ENCODE measurements at places on chromosomes 3 and 15.

GRCh38 chr3:90062631-90063200 is 955.3 kb downstream of the EPHA3 start:
- no peak for DNase-seq

- no peak for DNase-seq
These were observed 16.3 kb upstream of the CRTC3 start for GRCh38 chr15:90513448-90513847.

DNA sequence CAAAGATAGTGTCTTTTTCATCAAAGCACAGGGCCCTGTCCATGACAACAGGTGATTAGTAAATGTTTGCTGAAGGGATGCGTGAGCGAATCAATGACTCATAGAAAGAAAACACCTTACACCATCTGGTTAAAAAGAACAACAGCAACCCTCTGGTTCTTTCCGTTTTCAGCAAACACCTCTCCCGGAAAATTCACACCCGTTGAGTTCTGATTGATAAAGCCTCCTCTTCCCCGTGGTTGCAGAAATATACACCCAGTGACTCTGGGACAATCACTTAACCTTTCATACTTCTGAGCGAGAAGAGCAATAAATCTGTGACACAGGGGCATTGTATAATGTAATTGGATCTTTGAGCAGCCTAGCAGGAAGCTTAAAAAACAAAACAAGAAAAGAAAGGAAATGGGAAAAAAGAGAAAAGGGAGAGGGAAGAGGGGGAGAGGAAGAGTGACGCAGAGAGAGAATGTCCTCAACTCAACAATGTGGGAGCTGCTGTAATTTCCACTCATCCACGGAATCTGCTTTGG is 37.6 kb downstream of the ADAMTS9 start:
- no peak for DNase-seq

DNA sequence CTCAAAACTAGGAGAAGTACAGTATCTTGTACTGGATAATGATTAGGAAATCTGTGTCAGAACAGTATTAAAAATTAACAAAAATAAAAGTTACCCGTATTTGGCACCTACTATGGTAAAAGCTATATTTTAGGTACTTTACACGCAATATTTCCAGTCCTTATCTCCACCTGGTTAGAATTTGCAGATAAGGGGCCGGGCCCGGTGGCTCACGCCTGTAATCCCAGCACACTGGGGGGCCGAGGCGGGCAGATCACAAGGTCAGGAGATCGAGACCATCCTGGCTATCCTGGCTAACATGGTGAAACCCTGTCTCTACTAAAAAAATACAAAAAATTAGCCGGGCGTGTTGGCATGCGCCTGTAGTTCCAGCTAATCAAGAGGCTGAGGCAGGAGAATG is 28.4 kb downstream of the MKRN2OS start:
- no peak for DNase-seq

DNA sequence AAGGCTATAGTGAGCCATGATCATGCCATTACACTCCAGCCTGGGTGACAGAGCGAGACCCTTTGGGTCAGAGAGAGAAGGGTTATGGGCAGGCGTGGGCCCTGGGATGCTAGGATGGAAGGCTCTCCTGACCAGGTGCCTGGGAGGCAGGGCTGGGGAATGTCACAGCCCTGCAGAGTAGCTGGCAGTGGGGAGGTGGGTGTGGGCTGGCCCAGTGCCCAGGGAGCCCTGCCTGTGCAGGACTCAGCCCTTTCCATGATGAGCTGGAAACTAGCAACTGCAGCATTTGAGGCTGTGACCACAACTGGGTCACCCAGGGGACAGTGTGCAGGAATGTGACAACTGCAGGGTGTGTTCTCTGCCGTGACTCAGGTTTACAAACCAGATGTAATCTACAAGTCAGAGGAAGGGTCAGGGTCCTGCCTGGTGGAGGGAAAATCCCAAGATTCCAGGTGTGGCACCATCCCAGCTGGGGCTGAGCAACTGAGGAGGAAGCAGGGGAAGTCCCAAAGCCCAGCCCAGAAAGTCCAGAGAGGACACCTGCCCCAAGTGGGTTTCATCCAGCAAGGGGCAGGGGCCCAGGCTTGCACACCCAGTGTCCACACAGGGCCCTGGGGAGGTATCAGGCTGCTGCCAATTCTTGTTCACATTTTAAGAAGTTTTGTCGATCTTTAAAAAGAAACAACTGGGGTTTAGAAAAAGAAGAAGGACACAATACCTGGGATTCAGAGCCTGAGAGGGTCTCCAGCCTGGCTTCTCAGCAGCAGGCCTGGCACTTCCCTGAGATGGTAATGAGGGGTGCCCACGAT is 45.5 kb downstream of the SLC28A1 start:
- no peak for DNase-seq

DNA sequence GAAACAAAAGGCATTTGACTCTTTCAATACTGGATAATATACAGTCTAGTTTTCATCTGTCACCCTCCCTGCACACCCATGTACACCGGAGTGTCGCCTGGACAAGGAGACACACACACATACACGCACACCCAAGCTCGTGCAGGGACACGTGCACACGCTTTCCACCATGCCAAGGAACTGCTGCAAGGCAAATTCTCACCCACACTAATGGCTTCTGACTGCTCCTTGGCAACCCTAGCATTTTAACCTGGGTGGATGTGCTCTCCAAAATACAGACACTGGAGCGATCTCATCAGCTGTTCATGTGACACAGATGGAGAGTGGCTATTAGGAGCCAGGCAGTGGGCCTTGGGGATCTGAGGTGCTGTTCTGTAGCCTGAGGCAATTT is 61.6 kb downstream of the MEIS2 start:
- no peak for DNase-seq

DNA sequence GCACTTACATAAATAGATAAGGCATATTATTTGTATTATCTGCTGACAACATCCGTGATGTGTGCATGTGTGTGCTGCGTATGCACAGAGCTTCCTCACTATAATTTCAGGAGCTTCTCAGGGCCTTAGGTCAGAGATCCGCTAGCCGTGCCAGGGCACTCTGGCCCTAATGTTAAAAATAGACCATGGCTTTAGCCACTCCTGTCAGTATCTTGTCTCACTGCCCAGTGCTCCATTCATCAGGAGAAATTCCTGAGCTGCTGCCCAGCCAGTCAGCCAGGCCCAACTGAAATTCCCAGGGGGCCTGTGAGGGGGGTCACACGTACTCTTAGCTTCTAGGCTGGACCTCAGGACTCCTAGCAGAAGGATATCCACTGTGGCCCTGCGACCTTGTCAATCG is 70.0 kb upstream of the ABHD2 start:
- DNase-seq: no peak

DNA sequence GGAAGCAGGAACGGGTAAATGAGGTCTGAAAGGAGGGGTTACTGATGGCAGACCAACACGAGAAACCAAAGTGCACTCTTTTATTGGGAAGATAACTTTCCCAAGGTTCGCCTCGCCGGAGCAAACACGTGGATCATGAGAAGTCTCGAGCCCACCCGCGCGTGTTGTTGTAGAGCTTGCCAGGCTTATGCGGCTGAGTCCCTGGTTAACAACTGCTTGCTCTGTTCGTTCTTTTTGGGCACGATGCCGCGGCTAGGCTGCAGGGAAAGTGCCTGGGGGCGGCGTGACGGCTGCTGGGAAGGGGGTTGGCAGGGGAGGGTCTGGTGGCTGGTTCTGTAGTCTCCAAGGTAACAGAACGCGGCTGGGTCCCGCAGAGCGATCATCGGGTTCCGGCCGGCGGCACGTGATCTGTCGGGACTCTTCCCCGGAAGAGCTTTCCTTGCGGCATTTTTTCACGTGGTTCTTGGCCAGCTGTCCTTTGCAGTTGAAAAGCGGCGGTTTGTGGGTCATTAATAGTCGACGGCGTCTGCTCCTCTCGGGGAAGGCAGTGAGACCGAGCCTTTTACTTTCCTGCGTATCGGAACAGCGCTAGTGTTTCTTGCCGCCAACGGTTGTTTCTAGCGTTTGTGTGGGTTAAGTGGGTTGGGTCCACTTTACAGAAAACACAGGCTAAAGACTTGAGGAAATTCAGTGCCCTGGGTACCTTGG is 1.5 kb downstream of the MGA start:
- DNase-seq: peak; percentile 43

GRCh38 chr3:100047455-100048141 is 66.7 kb downstream of the FILIP1L start:
- no peak for DNase-seq

- no peak for DNase-seq
These were observed 65.6 kb upstream of the PRICKLE2 start for GRCh38 chr3:64290864-64291263.
